OCI-M1 (cell line): ENCODE measurements at places on chromosomes 3 and 15.

- DNase-seq = no peak
Observed at GRCh38 chr3:111610189-111610588, 15.0 kb upstream of the ZBED2 start.

- DNase-seq = no peak
Observed at GRCh38 chr3:187079090-187080022, 59.9 kb downstream of the RPL39L start.

DNA sequence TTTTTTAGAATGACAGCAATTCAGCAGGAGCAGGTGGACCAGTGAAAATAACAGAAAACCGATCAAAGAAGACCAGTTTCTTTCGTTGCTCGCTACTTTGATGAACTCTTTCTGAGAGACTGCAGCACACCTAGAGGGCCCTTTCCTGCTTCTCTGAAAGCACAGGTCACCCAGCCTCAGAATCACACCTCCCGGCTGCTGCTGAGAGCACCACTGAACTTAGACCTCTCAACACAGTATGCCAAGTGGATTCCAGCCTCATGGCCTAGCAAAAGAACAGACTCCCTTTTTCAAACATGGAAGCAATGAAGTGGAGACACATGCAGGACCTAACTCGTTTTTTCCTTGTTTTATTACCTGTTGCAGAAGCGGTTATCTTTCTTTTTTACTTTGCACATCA, 13.9 kb upstream of the APH1B start:
- DNase-seq = no peak

DNA sequence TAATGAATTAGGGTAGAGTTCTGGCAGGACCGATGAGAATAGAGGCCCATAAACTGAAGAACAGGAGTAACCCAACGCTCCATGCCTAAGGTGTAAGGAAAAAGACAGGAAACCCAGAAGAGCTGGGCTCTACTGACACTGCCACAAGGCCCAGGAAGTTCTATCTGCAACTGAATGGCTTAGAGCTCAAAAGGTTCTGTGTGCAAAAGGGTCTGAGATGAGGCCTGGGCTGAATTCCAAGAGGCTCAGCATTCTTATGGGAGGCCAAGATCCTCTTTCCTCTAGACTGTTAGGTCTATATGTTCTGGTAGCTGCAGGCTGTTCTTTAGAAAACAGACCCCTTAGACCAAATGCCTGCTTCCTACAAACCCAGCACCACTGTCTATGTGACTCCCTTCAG, 30.5 kb upstream of the PRSS50 start:
- DNase-seq = no peak

DNA sequence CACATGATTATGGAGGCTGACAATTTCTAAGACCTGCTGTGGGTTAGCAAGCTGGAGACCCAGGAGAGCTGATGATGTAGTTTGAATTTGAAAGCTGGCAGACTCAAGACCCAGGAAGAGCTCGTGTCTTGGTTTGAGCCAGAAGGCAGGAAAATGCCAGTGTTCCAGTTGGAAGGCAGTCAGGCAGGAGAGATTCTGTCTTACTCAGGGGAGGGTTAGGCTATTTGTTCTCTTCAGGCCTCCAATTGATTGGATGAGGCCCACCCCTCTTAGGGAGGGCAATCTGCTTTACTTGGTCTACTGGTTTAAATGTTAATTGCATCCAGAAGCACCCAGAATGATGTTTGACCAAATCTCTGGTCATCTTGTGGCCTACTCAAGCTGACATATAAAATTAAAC, 40.4 kb upstream of the IGF2BP2 start:
- DNase-seq = no peak

DNA sequence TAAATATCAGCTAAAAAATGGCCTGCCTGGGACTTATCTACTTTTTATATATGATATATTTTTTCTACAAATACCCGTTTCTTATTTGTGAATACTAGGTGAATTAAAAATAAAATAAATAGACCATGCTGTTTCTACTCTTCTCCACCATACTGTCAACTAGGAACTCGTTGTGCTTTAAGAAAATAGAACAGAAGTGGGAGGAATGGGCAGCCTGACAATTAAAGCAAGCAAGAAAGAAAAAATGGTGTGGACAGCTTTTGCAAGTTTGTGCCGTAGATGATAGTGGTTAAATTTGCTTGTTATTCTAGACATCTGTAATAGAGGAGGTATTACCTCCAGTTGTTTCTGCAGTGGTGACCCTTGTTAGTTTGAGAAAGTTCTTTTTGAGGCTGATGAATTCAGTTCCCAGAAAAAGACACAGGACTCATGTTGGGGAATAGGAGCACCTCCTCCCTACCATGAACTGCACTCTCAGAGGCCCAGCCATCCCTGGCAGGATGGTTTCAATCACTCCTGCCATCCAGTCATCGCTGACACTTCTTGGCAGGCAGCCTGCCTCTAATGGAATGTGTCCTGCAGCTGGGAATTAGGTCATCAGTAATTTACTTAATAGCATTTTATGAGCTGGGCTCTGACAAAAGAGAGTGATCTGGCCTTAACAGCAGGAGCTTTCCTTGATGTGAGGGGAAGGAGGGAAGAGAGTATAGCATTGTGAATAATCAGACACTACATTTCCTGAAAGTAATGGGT, 105.0 kb upstream of the GAP43 start:
- DNase-seq = no peak

- no peak for DNase-seq
Observed at GRCh38 chr15:66634540-66634939, 67.5 kb upstream of the SMAD6 start.

DNA sequence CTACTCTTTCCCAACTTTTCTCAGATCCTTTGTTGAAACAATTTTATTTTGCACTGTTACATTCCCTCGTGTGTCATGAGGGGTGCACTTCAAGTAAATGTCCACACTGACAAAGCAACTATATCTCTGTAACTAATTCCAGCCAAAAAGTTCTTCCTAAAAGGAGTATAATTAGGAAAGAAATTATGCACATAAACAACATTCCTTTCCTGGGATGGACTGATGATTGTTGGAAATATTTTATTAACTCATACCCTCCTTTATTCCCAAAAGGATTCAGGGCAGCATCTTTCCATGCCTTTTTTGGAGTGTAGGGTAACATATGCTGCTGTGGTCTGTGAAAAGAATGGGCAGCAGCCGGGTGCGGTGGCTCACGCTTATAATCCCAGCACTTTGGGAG, 426.1 kb upstream of the THBS1 start:
- no peak for DNase-seq

- no peak for DNase-seq
Observed at GRCh38 chr15:86894269-86894668, 814.6 kb downstream of the AGBL1 start.

DNA sequence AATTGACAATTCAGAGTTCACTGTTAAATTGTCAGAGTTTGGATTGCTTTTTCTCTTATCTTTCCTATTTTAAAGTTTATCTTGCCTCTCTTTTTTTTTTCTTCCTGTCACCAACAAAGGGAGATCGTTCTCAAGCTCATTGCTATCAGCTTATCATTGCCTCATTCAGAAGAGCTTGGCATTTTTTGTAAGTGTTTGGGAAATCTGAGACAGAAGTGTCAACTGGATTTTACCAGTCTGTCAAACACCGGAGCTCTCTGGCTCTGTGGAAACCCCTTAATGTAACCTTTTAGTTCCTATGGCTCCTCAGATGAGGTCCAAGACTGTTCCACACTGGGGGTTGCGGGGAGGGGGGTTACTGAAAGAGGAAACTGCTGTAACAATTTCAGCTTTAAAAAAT, 10.6 kb upstream of the TFG start:
- DNase-seq = peak; percentile 34

DNA sequence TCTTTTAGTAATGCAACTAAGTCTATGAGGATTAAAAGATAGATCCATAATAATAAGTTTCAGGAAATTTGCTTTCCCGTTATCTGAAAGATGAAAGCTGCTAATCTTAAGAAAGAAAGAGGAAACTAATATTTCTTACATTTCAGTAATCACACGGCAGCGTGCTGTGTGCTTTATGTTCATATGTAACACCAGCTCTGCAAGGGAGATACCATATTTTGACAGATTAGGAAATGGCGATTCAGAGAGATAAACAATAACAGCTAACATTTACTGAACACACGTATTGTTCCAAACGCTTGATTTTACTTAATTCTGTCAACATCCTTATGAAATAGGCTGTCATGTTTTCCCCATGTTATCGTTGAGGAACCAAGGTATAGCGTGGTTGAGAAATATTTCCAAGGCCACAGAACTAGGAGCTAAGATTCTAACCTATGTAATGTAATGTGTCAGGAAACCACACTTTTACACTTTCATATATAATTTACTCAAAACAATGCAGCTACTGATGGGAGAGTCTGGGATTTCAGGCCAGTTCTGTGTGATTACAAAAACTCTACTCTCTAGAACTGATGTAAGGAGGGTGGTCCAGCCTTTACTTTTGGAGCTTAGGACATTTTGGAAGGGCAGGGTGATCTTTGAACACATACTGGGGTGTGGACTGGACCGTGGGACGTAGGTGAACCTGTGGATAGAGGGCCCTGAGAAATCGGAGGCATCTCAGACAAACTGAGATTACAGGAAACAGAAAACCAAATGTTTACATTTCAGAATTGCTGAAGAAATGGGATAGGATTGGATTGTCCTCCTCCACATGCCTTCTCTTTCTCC, 100.6 kb downstream of the IL1RAP start:
- no peak for DNase-seq

GRCh38 chr3:107657971-107658370, 135.2 kb downstream of the BBX start:
- no peak for DNase-seq

GRCh38 chr15:60574801-60575631, 96.1 kb upstream of the ICE2 start:
- no peak for DNase-seq

DNA sequence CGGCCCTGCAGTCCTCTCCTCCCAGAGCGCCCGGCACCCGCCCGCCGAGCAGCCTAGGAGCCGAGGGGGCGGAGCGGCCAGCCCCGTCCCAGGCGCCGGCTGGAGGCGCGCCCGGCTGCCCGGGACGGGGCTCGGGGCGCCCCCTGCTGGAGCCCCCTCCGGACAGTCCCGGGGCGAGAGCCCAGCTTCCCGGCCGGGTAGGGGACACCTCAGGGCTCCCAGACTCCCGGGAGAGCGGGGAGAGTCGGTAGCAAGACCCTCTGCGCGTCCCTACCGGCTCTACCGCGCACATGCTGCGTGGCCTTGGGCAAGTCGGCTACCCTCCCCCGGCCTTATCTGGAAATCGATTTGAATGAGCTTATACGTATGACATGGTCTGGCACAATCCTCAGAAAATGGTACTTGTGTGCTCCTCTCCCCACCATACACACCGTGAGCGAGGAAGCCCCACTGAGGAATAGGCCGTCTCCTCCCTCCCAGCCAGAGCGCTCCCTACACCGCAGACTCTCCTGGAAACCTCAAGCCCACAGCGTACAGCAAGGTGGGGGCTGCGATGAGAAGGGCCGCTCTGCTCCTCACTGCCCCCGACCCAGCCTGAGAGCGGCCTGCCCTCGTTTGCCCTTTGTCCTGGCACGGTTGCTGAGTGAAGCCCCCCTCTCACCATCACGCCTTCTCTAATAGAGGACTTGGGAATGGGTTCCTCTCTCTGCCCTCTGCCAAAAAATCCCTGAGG, at the start of gene DAPK2:
DAPK2 (minus strand) TSS at position 65 of the 733 bp plus-strand sequence. CDS start 6,224 bp downstream, outside the sequence.
- DNase-seq = peak; percentile 84

DNA sequence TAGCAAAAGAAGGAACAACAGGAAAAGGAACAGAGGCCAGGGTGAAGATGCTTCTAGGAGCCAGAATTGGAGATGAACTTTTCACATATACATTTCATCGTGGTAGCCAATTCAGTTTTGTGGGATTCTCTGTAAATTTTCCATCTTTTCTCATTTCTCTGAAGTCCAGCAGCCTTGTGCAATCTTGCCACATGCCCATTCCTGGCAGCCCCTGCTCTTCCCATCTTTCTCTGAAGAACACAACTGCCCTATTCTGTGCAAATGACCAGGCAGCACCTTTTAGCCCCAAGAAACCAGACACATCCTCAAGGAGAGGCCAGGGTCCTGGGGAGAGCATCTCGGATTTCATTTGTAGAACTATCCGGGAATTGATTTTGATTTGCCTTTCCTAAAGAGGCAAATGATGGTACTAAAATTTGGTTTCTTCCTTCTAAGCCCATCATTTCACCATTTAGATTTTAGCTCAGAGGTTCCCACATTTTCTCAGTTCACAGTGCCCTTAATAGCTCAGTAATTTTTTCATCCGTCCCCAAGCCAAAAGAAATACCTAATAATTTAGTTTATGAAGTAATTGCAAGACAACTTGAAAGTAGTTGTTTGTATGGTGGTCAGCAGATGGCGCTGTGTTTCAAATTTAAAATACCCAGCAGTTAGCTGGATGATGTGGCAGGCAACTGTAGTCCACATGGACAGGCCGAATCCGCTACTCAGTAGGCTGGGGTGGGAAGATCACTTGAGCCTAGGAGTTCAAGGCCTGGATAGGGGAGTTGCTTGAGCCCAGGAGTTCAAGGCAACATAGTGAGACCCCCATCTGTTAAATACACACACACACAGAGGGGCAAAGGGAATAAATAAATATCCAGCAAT, 61.3 kb upstream of the ACKR4 start:
- DNase-seq = peak; percentile 85

- no peak for DNase-seq
Observed at GRCh38 chr3:190543671-190544070, 29.8 kb downstream of the IL1RAP start.
